ENCODE measurements at places on chromosomes 7 and 10.

DNA sequence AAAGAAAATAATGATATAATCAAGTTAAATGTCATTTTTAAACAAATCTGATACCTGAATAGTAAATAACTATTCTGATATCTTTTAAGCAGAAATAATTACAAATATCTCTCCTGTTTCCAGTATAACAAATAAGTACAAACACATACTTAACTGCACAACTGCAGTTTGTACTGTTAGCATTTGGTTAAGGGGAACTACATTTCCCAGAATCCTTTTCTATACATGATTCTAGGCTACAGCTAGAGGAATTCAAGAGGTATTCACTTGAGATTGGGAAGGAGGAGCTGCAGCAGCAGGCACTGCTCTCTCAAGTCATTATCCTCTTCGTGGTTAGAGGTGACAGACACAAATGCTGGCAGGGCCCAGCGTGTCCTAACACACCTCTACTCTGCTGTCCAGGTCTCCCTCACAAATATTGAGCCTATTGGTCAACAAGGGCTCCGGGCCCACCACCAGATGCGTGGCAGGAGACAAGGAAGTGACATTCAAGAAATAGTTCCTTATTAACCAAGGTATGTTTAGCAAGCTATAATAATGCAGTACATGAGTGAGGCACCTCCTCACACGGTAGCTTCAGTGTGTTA, 255.1 kb upstream of the MKLN1 start:
- DNase-seq: no peak

GRCh38 chr10:57964351-57964750, 303.3 kb downstream of the IPMK start:
- DNase-seq: no peak

- DNase-seq: peak; percentile 17
Measured at GRCh38 chr10:48480397-48481374, 124.2 kb downstream of the ARHGAP22 start.

DNA sequence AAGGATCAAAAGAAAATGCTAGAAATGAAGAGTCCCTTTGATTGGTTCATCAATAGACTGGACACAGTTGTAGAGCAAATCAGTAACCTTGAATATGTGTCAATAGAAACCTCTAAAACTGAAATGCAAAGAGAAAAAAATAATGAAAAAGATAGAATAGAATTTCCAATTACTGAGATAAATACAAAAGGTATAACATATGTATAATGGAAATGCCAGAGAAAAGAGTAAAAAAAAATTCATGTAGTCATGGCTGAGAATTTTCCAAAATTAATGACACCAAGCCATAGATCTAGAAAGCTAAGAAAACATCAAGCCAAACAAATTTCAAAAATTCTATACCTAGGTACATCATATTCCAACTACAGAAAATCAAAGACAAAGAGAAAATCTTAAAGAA, 62.0 kb upstream of the HGF start:
- DNase-seq: no peak

DNA sequence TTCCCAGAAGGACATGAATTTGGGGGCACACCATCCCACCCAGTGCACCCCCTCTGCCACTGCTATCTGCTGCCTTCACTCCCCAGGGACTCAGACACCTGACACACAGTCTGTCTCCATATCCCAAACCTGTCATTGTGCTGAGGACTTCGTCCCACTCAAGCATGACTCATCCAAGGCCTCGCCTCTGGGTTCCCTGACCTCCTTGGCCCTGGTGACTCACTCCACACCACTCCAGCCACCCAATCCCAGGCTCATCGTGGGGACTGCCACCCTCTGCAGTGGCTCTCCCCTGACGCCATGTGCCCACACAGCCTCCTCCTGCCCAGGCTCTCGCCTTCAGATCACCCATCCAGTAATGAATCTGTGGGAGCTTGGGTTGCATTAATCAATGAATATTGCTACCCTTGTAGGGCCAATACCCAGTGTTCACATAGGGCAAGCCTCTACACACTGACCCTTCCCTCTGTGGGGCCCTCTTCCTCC, 6.6 kb upstream of the INSIG1 start:
- DNase-seq: no peak

DNA sequence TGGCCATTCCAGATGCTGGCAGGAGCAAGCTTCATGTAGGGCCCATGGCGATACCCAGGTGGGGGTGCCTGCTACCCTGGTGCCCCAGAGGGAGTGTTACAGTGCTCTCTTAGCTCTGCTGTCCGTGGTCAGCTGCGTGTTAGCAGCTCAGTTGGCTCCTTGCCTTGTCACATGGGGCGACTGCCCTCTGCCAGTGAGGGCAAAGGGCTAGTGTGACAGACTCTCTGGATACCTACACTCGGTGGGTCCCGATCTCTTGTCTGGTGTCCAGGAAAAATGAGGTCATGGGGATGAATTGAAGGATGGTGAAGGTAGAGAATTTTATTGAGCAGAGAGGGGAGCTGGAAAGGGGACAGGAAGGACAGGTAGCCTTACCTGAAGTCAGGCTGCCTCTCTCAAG, 152.2 kb downstream of the CYP26A1 start:
- no peak for DNase-seq

DNA sequence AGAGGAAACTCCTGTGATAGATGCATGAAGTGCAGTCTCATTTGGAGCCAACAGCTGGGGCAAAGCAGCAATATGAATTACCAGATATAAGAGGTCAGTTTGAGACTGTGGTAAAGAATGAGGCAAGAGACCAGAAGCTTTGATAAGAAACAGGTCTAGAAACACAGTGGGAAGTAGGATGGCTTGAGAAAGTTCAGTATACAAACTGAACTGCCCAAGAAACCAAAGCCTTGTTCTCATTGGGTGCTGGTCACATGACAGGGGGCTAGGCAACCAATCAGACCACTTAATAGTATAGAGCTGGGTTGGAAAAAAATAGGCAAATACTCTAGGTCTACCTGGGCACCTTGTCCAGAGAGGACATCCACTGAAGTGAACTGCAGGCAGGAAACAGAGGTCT, 46.2 kb upstream of the PLCE1 start:
- no peak for DNase-seq

DNA sequence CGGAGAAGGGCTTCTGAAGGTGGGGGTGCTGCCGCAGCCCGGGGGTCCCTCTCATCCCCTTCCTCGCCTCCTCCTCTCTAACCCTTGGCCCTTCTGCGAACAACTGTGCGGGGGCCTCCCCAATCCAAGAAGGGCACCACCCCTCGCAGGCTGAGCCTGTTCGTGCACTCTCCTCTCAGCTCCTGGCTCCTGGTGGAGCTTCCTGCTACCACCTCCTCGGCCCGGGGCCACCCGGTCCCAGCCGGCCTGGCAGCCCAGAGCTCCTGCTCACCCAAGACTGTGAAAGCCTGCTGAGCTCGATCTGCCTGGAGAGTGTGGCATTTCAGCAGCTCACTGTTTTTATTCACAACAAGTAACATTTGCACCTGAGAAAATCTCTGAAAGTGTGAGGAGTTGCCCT, 2.4 kb downstream of the ADGRA1 start:
- no peak for DNase-seq

DNA sequence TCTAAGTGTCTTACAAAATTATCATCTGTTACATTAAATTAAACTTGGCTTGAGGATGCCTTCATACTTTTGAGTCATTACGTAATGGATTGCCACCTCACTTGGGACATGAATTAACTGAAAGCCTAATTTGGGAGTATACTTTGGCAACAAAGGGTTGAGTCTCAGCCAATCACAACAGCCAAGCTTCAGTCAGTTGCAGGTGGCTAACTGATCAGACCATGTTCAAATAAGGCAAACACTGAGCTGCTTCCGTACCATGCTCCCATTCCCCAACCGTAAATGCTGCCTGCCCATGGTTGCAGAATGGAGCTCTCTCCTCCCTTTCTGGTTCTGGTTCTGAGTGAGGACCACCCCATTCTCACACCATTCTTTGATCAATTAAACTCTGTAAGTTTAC, 92.9 kb upstream of the STK17A start:
- DNase-seq: no peak

- no peak for DNase-seq
Measured at GRCh38 chr10:55519264-55519663, 718.2 kb upstream of the PCDH15 start.

- no peak for DNase-seq
Measured at GRCh38 chr10:27628621-27629020, 117.0 kb downstream of the MKX start.

DNA sequence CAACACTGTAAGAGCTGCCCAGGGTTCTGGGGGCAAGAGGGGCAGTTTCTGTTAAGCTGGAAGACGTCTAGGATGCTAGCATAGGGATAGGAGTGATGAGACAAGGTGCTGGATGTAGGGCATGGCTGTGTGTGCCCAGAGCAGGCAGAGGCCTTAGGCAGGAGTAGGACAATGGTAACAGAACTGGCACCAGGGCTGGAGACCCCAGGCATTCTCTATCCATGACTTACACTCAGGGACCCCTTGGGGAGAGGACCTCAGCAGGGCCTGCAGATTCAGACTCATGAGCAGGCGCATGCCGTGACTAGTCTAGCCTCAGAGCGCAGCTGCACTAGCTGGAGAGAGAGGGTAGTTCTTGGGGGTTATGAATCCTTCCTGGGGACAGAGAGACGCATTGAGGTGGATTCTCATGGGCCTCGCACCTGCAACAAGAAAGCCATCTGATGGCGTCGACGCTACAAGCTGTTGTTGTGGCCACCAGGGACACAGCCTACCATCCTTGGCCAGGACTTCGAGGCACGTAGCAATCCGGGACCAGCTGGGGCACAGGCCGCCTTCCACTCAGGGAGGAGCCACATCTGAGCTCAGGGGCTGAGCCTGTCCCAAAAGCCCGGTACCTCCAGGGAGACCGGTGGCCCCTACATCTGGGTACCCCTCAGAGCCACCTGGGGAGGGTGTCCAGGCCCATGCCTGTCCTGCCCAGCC, 474.1 kb downstream of the PTPRN2 start:
- no peak for DNase-seq

GRCh38 chr7:85897967-85898366, 711.1 kb upstream of the SEMA3D start:
- DNase-seq: no peak

DNA sequence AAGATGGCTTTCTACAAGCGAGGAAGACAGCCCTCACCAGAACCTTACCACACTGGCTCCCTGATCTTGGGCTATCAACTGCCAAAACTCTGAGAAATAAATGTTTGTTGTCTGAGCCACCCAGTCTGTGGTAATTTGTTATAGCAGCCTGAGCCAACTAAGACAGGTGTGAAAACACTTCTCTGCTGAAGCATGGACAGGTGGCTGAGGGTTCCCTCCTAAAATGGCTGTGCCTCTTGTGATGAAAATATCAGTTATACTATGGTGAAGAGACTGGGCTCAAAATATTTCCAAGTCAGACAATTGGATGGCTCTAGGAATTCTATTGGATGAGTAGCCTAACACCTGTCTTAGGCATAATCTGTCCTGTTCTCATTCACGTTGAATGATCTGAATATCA, 78.1 kb downstream of the CDK1 start:
- DNase-seq: no peak

DNA sequence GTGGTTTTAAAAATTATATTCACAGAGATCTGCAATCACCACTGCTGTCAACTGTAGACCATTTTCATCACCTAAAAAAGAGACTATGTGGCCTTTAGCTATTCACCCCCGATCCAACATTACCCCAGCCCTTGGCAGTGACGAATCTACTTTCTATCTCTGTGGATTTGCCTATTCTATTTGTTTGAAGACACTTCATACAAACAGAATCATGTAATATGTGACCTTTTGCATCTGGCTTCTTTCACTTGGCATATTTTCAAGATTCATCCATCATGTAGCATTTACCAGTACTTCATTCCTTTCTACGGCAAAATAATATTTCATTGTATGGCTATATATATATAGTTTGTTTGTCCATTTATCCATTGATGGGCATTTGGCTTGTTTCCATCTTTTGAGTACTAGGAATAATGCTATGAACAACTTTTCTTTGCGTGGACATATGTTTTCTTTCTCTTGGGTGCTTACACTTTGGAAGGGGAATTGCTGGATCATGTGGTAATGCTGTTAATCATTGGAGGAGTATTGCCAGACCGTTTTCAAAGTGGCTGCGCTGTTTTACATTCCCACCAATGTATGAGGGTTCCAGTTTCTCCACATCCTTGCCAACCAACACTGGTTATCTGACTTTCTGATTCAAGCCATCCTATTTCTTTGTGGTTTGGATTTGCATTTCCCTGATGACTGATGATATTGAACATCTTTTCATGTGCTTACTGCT, 22.3 kb downstream of the ADAMTS14 start:
- no peak for DNase-seq

DNA sequence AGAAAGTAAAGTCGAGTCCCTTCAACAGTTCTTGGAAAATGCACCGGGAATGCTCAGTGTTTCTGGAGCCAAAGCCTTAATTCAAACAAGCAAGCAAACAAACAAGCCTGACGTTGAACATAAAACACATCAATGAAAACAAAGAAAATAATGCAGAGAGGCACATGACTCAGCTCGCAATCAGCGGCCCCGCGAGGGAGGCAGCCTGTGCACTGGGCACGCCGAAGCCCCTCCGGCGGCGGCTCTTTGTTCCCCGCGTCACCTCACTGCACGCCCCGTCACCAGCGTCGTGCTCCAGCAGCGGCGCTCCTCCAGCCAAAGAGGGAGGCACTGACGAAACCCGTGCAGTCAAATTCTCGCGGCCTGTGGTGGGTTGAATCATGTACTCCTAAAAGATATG, 151.5 kb downstream of the DNAJB6 start:
- DNase-seq: no peak

DNA sequence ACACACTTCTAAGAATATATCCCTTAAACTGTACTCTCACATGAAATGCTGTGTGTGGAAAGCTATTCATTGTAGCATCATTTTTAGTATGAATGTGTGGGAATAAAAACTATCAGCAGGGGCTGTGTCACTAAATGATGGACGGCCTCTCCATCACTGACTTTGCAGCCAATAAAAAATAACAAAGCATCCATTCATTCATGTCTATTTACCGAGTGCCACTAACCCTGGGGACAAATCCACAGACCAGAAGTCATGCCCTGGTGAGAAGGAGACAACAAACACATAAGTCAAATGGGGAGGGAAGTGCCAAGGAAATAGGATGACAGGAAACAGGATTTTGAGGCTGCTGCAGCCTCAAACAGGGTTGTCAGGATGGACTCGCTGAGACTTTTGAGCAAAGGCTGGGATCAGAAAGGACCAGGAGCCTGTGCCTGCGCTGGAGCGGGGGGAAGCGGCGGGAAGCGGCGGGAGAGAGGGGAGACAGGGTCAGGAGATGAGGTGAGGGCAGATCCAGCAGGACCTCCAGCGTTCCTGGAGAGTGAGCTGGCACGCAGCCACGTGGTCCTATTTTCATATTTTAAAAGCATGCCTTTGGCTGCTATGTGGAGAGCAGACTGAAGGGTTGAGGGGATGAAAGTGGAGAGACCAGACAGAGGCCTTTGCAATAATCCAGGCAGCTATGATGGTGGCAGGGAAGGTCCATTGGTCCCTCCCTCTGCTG, 2.2 kb upstream of the NOM1 start:
- no peak for DNase-seq

DNA sequence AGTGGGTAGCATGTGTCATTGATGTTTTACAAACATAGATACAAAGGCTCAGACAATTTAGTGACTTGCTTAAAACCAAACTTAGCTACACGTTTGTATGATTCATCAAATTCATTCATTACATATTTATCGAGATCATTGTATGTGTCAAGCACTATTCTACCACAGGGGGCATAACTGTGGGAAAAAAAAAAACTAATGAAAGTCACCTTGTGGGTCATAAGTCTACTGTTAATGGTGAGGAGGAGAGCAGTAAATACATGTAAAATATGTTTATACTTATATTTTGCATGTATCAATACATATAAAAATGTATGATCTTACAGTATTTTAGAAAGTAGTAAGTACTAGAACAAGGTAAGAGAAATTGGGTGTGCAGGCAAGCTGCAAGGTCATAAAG, 933.8 kb downstream of the IPMK start:
- no peak for DNase-seq

- DNase-seq: no peak
Measured at GRCh38 chr10:92052741-92053140, 129.2 kb downstream of the BTAF1 start.
